ENCODE measurements at places on chromosomes 7 and 10. TPM values are rescaled to one million over a fixed set of nuclear protein-coding genes. Genes with fewer than 3 reads are reported as not detected.

- no peak for DNase-seq
Observed at GRCh38 chr10:118407777-118408176, 65.7 kb upstream of the FAM204A start.

The ARHGEF35 gene
- 27.3 TPM for total RNA-seq

- DNase-seq, result no peak
Observed at GRCh38 chr7:80287400-80288174, 153.0 kb downstream of the GNAI1 start.

DNA sequence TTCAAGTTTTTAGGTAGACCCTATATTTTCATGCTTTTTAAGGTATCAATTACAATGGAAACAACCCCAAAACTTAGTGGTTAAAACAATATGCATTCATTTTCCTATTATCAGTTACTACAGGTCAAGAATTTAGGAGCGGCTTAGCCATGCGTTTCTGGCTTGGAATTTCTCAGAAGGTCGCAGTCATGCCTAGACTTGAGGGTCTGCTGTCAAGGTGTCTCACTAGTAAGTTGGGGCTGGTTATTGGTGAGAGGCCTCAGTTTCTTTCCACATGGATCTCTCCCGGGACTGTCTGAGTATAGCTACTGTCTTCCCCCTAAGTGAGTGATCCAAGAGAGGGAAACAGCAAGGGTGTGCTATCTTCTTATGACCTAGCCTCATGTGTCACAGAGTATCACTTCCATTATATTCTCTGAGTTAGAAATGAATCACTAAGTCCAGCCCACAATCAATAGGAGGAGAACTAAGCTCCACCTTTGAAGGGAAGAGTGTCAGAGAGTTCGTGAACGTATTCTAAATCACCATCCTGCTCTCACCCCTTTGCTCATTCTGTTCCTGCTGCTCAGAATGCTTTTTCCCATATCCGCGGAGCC, 80.5 kb downstream of the RTKN2 start:
- no peak for DNase-seq

- DNase-seq, result no peak
Observed at GRCh38 chr10:14654821-14655382, 119.8 kb downstream of the FAM107B start.

The PNLIPRP1 gene
- total RNA-seq, result not detected

DNA sequence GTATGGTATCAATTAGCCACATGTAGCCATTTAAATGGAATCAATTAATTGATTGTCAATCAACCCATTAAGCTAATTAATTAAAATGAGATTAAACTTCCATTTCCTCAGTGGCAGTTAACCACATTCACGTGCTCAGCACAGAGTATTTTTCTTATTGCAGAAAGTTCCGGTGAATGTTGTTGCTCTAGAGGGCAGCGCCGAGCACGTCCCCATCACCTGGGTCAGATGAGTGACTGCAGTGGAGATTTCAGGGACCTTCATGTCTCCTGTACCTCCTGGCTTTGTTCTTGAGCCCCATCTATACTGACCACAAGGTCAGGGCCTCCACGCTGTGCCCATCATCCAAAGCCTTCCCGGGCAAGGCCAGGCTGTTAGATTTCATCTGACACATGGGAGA, 168.8 kb upstream of the MKI67 start:
- no peak for DNase-seq

DNA sequence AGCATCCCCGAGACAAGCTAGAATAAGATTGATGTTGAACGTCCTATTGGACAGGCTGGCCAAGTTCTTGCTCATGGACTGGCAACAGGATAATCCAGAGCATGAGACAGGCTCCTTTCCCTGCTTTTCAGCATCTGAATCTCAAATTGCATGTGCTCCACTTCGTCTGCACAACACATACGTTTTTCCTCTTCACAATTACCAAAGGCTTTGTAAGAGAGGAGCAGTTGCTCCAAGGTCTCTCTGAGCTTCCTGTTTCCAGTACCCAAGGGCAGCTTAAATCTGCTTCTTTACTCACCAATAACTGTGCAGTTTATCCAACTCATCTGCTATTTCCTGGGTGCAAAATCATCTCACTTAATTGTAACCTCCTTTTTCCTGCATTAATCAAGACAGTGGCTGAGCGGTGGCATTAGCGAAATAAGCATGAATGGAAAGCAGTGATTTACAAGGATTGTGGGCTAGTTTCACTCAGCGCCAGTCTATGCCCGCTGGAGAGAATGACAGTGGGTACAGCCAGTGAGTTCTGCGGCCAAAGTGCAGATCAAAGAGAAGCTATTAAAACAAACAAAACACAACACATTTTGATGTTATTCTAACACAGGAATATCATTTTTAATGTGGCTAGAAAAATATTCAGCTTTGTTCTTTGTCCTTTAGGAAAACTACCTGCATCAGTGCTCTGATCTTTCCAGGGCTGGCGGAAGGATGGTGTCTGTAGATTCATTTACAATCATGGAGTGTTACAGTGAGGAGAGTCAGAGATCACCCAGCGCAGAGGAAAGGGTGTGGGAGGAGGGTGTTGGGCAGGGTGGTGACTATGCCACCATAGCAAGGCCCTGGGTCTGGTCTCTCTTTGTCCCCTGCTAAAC, 79.8 kb downstream of the CHN2 start:
- DNase-seq, result no peak

- DNase-seq, result no peak
Observed at GRCh38 chr7:6276911-6277408, 4.5 kb upstream of the CYTH3 start.
